ENCODE measurements at places on chromosomes 4 and X. TPM values are rescaled to one million over a fixed set of nuclear protein-coding genes. Genes with fewer than 3 reads are reported as not detected.

PRR32 gene
- 0.35 TPM for polyA plus RNA-seq

F11 gene
- 0.41 TPM for polyA plus RNA-seq

- DNase-seq = no peak
Observed at GRCh38 chr4:2745981-2746806, 9.9 kb downstream of the TNIP2 start.

NOX1 gene
- 0.58 TPM for polyA plus RNA-seq

- DNase-seq = no peak
Observed at GRCh38 chrX:96311366-96311765, 373.3 kb upstream of the DIAPH2 start.

- no peak for DNase-seq
Observed at GRCh38 chr4:156974264-156974663, 2.7 kb upstream of the PDGFC start.

DNA sequence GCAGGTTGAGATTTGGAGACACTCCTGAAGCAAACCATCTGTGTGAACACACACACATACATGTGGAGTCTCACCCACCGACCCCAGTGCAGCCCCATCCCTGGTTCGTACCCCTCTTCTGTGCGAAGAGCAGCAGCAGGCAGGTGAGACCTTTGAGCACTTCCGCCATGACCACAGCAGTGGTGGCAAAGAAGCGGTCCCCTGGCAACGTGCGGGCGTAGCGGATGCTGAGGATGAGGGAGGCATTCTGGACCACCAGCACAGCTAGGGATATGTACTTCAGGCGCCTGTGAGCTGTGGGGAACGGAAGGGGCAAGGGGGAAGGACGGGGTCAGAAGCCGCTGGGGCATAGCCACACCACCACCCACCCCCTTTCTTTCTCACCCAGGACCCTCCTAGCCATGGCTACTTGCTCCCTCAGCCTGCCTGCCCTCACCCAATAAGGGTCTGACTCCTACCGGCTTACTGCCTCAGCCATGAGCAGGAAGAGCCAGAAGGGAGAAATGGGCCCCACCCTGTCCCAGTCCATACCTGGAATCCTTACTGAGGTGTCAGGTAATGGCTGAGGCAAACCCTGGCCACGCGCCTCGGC is 1.6 kb downstream of the SLC35A2 start:
- DNase-seq = no peak

DNA sequence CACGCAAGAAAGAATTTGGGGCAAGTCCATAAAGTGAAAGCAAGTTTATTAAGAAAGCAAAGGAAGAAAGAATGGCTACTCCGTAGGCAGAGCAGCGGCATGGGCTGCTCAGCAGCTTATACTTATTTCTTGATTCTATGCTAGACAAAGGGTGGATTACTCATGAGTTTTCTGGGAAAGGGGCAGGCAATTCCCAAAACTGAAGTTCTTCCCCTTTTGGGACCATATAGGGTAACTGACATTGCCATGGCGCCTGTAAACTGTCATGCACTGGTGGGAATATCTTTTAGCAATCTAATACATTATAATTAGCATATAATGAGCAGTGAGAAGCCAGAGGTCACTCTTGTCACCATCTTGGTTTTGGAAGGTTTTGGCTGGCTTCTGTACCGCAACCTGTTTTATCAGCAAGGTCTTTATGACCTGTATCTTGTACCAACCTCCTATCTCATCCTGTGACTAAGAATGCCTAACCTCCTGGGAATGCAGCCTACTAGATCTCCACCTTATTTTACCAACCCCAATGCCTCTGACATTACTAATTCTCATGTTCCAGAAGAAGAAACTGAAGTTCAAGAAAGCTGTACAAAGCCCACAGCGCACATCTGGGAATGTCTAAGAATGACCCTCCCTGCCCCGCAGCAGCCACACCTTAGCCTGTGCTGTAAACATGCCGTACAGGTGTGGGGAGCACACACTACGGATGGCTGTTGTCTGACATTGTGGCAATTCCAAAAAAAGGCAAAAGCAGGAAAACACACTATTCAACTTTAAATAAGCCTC is 18.6 kb downstream of the RXFP1 start:
- no peak for DNase-seq
